SW 1271 (cell line): ENCODE measurements at places on chromosomes 13 and 19.

- DNase-seq: no peak
Measured at GRCh38 chr19:32630338-32630737, 44.6 kb downstream of the ANKRD27 start.

DNA sequence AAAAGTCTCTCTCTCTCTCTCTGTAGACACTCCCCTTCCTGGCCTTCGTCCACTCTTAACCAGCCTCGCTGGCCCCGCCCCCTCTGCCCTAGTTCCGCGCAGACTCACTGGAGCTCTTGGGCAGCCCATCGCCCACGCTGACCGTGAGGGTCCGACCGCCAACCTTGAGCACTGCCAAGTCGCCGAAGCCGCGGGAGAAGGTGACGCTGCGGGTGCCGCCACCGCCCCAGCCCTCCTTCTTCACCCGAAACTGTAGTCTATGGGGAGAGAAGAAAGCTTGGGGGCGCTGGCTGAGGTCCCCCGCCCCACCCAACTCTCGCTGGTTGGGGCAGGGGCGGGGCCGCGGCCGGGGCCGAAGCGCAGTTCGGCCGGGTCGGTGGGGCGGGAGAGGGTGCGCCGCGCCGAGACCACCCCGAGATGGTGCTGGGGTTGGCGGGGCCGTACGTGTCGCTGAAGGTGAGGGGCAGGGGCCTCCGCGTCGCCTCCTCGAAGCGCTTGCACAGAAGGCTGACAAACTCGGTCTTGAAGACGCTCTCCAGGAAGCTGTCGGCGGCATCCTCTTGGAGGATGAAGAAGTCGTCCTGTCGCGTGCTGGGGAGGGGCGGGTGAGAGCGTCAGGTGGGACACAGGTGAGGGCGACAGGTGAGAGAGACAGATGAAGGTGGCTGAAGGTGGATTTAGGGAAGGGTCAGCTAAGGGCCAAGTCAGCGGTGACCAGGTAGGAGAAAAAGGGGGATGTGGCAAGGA lies 12.6 kb upstream of the ZNF414 start:
- DNase-seq: peak; percentile 74

GRCh38 chr19:32357720-32358119 lies 12.3 kb downstream of the ZNF507 start:
- DNase-seq: no peak

DNA sequence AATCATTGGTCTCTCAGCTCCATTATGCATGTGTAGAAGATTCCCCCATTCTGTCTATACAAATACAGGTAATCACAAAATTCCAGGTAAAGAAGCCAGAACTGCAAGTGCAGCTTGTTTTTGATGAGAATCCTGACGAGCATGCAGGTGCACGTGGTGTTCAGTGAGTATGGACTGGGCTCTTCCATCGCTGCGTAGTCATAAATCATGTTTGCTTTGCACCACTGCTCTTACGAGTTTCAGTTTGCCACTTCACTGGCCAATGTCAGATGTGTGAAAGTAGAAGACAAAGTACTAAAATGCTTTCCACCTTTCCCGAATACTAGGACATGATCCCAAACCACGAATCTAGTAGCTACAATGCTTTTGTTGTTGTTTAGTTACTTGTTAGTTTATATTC lies 390.7 kb downstream of the LIG4 start:
- no peak for DNase-seq

DNA sequence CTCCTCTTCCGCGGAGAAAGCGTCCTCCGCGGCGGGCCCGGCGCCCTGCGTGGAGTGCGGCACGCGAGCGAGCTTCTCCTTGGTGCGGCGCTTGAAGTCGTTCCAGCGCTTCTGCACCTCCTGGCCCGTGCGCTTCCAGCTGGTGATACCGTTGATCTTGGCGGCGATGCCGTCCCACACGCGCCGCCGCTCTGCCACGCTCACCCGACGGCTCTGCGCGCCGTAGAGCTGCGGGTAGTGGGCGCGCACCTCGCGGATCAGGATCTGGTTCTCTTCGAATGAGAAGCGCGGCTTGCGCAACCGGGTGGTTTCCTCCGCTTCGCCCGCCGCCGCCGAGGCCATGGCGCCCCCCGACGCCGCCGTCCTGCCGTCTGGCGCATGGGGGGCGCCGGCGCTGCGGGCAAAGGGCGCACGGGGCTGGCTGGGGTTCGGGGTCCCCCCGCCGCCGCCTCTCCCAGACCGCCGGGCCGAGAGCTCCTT lies 941 bp downstream of the MYPOP start:
- no peak for DNase-seq

GRCh38 chr19:40662925-40663694 lies 27.3 kb downstream of the NUMBL start:
- peak; percentile 54 for DNase-seq

GRCh38 chr13:91609353-91609752 lies 210.9 kb downstream of the GPC5 start:
- DNase-seq: no peak

DNA sequence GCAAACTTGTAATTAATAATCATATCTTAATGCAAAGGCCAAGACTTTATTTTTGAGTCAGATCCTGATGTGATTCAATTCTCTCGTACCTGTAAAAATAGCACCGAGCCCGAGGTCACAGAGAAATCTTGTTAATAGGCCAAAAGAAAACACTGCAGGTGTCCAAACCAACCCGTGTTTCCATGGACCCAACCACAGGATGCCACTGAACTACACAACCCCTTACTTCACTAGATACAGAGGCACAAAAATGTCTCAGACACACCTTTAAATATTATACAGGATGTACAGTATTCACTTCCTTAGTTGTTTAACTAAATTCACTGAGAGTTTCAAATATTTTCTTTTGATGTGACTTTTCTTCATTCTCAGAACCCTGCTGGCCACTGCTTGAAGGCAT lies 530.9 kb downstream of the MYO16 start:
- no peak for DNase-seq

DNA sequence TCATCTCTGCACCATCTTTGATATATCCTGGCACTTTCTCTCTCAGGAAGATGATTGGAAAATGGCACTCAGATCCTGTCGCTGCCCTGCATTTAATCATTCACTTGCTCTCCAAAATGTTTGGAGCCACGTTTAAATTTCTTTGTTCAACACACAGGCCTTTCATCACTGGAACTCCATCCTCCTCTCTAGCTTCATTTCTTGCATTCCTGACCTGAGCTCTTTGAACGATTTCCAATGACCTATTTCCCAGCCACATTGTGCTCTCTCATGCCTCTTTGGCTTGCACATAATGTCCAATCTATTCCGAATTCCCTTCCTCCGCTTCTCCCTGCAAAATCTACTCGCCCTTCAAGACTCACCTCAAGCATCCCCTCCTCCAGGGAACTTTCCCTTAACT lies 287.4 kb upstream of the NBEA start:
- DNase-seq: no peak

- DNase-seq: no peak
Measured at GRCh38 chr13:44237276-44237767, 136.3 kb upstream of the SERP2 start.

GRCh38 chr13:113875837-113876281 lies 12.0 kb upstream of the GAS6 start:
- no peak for DNase-seq

- no peak for DNase-seq
Measured at GRCh38 chr19:6026390-6027227, 48.7 kb upstream of the RANBP3 start.

GRCh38 chr19:16234552-16235445 lies 37.1 kb downstream of the AP1M1 start:
- no peak for DNase-seq

DNA sequence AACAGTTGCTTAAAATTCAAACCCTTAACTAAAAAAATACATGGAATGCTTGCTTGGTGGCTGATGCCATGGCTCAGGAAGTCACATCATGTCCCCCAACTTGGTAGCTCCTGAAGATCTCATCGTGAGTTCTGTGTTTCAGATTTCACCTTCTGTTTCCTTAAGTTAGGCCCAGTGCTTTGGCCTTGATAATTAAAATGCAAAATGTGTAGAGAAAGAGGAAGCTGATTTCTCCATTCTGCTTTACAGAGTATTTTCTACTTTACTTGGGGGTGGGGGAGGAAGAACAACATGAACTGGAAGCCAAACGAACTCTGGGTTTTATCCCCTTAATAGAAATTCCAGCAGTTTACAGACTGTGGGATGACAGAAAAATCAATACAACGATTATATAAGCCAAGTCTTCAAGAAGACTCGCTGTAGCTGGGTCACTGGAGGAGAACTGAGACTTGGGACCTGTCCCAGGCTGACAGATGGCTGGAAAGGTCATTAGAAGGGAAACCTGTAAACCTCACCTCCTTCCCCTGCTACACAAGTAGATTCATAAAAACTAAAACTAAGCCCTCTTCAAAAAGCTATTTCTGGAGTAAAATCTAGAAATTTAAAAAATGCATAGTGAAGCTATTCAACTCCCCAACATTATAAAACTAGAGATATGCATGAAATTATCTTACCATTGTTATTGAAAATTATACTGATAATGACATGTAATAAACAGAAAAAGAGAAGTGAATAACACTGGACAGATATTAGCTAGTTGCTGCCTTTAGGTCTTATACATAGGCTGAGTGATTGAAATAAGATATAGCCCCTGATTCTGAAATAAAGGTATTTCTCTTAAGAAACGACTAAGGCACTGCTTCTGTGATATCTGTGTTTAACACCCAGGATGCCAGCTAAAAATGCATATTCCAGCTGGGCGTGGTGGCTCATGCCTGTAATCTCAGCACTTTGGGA lies 22.1 kb upstream of the GGACT start:
- DNase-seq: no peak
